Thoracic aorta (tissue), 2 donors: ENCODE measurements at places on chromosomes 7 and 10.

GRCh38 chr7:40299097-40299496 lies 164.3 kb downstream of the SUGCT start:
- DNase-seq = no peak

- DNase-seq = no peak
Measured at GRCh38 chr10:85570871-85571270, 795.7 kb downstream of the GRID1 start.

DNA sequence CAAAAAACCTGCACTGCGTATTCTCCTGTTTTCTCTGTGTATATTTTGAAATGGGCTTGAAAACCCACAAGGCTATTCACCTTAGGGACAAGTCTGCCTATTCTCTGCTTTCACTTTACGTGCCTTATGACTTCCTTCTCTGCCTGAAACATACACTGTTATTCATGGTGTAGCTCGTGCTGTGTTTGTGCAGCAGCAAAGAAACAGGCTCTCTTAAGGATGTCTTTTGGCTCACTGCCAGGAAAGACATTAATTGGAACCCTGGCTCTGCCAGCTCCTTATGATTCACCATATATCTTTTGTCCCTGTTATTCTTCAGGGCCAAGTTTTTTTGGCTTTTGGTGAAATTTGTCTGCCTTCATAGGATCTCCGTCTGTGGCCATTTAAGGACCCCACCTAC lies 92.4 kb downstream of the TMEM106B start:
- no peak for DNase-seq

DNA sequence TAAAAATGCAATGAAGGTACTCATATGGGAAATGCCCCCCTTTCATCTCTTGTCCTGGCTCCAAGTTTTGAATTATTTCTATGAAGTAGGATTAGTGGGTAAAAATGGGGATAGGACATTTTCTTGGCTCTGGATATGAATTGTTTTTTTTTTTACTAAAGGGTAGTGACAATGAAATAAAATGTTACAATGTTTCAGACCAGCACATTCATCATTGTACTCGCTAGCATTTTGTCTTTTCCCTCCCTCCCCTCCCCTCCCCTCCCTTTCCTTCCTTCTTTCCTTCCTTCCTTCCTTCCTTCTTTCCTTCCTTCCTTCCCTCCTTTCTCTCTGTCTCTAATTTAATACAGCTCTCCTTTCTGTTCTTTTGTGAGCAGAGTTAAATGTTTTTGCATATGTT lies 64.4 kb downstream of the CDK1 start:
- DNase-seq = no peak

DNA sequence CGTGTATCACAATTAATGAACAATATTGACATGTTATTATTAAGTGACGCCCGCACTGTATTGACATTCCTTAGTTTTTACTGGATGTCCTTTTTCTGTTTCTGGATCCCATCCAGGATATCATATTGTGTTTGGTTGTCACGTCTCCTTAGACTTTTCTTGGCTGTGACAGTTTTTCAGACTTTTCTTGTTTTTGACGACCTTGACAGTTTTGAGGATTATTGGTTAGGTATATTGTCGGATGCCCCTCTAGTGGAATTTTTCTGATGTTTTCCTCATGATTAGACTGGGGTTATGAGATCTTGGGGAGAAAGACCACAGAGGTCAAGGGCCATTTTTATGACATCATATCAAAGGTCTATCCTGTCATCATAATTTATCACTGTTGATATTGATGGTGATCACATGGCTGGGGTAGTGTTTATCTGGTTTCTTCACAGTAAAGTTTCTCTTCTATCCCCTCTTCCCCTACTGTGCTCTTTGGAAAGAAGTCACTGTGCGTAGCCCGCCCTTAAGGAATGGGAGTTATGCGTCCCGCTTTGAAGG lies 11.1 kb downstream of the TAF3 start:
- no peak for DNase-seq

- DNase-seq = no peak
Measured at GRCh38 chr10:1009071-1009494, 16.6 kb downstream of the IDI2 start.

DNA sequence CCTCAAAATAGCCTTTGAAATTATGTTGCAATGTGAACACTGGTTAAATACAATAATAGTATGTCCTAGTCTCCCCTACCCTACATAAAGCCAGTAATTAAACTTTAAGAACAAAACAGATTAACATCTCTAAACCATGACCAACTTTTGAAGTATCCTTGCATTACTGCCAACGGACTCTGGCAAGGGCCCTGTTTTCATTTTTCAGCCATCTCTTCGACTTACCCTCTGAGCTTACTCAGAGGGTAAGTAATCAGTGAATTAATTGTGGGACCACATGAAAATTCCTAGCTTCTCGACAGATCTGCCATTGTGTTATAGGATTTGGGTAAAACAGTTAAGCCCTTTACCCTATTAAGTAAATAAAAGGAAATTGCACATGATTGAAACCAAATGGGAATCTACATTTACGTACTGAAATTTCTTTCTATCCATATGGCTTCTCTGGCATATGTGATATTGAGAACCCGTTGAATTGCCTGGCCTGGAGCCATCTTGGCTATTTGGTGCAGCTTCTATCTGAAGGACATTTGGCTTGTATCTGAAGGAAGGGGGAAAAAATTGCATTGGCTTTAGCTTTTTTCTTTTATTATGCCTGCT lies 39.6 kb downstream of the DYNC1I1 start:
- no peak for DNase-seq

GRCh38 chr7:123533929-123534382 lies 439 bp downstream of the IQUB start:
- no peak for DNase-seq
